ENCODE measurements at places on chromosomes 1 and 21.

- DNase-seq: no peak
Measured at GRCh38 chr1:85344256-85344694, 67.8 kb upstream of the BCL10 start.

DNA sequence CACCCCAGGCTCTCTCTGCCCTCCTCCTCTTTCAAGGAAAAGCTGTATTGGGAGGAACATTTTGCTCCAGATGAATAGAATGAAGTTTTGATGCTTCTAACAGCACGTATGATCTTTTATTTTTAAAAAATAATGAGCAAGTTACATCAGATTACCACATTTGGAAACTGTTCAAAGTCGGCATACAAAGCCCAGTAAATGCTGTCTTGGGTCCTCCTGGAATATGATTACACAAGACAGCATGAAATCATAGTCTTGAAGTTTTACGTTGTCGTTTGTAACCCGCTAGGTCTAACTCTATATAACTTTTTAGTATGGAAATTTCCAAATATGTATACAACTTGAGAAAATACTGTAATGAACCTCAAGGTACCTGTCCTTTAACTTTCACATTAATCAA is 385.6 kb downstream of the HLX start:
- no peak for DNase-seq

DNA sequence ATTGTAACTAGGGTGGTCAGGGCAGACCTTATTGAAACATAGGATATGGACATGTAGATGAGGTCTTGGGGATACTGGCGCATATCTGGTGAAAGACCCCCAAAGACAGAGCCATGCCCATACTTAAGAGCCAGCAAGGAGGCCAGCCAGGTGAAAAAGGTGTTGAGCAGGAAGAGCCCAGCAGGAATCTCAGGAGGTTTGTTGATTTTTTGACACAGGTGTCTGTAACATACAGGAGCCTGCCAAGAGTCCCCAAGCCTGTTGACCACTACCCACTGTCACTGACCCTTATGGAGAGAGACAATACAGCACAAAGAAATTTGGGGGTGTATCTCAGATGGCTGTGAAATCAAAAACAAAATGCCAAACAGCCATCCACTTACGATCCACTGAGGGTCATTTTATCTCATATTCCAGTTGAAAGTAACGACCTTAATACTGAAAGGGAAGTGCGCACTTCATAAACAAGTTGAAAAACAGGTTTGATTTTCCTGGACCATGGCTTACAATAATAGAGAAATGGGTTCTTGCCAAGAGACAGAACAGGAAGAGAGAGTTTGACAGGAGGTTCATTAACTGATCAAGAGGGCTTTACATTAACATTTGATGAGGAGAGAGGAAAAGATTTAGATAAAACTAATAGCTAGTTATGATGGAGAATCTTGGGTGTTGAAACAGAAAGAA is 163.6 kb downstream of the GLUL start:
- no peak for DNase-seq

- no peak for DNase-seq
Measured at GRCh38 chr21:46048926-46049889, 48.7 kb upstream of the COL6A2 start.

GRCh38 chr1:116754198-116754977 is at the start of gene CD2:
Gene CD2, plus strand, starts transcription at chr1:116754430. Its CDS starts 63 bp downstream, at chr1:116754493.
- DNase-seq: no peak

- DNase-seq: no peak
Measured at GRCh38 chr1:79745929-79746328, 739.4 kb upstream of the ADGRL4 start.

All from thoracic aorta (tissue), 2 donors.